ENCODE measurements at places on chromosomes 3 and 15.

- no peak overlapping the region for H3K4me3 ChIP-seq
- no peak overlapping the region for H3K27ac ChIP-seq
- H3K4me1 ChIP-seq: no peaks in the 10 kb centered on the region
- H3K36me3 ChIP-seq: no peaks in the 10 kb centered on the region
Measured at GRCh38 chr15:42100021-42100800, 5.8 kb upstream of the PLA2G4D start.

DNA sequence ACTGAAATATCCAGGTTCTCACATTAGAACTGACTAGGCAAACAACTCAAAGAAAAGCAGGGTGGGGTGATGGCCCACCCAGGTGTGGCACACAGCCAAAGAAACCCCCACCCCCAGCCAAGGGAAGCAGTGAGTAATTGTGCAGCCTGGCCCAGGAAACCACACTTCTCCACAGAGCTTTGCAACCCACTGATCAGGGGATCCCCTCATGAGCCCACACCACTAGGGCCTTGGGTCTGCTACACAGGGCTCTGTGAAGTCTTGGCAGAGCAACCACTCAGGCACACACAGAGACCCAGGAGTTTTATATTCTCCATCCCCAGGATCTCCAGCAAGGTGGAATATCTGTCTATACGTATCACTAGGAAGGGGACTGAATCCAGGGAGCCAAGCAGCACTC, 22.2 kb upstream of the TRIM42 start:
- H3K36me3 ChIP-seq: no peaks in the 10 kb centered on the region
- no peaks in the 10 kb centered on the region for H3K27me3 ChIP-seq
- H3K4me3 ChIP-seq: no peak overlapping the region
- no peak overlapping the region for H3K27ac ChIP-seq
- no peaks in the 10 kb centered on the region for H3K4me1 ChIP-seq

- no peak overlapping the region for H3K27ac ChIP-seq
- no peaks in the 10 kb centered on the region for H3K36me3 ChIP-seq
- no peak for DNase-seq
- H3K4me1 ChIP-seq: no peaks in the 10 kb centered on the region
- H3K4me3 ChIP-seq: no peak overlapping the region
- no peaks in the 10 kb centered on the region for H3K27me3 ChIP-seq
Measured at GRCh38 chr15:36590838-36591237, 11.4 kb downstream of the CDIN1 start.

- peak overlapping the region; percentile 22 for H3K27ac ChIP-seq
- no peak overlapping the region for H3K4me3 ChIP-seq
- no peaks in the 10 kb centered on the region for H3K36me3 ChIP-seq
- H3K27me3 ChIP-seq: no peaks in the 10 kb centered on the region
Measured at GRCh38 chr15:40789119-40789518, 17.8 kb upstream of the ZFYVE19 start.

DNA sequence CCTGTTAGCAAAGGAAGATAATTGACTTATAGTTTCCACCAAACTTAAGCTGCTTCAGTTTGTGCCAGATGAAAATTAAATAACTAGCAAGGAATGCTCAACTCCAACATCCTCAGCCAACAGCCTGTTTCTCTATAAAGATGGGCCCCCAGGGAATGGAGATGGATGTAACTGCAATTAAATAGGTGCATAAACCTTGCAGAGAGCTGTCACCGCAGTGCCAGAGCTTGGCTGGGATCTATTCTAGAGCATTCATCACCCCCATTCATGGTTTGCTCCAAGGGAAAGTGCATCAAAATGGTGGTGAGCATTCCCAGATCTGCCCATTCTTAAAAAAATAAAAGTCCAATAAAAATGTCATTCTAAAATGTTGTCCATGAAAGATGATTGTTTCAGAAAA, 19.7 kb upstream of the RORA start:
- no peak for DNase-seq
- no peak overlapping the region for H3K4me3 ChIP-seq
- H3K27ac ChIP-seq: no peak overlapping the region
- no peaks in the 10 kb centered on the region for H3K4me1 ChIP-seq
- no peaks in the 10 kb centered on the region for H3K27me3 ChIP-seq

- no peak overlapping the region for H3K4me3 ChIP-seq
- no peak for DNase-seq
- H3K4me1 ChIP-seq: peaks cover 9% of the 10 kb centered on the region
Measured at GRCh38 chr3:50326182-50326541, 1.9 kb downstream of the TUSC2 start.

DNA sequence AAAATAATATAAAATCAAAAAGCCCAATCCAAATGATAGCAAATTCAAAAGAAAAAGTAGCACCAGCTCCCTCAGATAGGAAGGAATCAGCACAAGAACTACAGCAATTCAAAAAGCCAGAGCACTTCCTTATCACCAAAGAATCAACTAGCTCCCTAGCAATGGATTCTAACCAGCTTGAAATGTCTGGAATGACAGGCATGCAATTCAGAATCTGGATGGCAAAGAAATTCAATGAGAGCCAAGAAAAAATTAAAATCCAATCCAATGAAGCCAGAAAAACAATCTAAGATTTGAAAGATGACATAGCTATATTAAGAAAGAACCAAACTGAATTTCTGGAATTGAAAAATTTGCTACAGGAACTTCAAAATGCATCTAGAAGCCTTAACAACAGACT, 1334.4 kb upstream of the ALCAM start:
- no peak overlapping the region for H3K27ac ChIP-seq
- DNase-seq: no peak
- H3K4me1 ChIP-seq: no peaks in the 10 kb centered on the region
- no peaks in the 10 kb centered on the region for H3K36me3 ChIP-seq

- H3K27ac ChIP-seq: no peak overlapping the region
- H3K4me3 ChIP-seq: no peak overlapping the region
- no peak for DNase-seq
- H3K4me1 ChIP-seq: no peaks in the 10 kb centered on the region
- H3K36me3 ChIP-seq: no peaks in the 10 kb centered on the region
Measured at GRCh38 chr3:120382941-120383447, 33.8 kb upstream of the LRRC58 start.

- no peak for DNase-seq
- no peak overlapping the region for H3K27ac ChIP-seq
- no peaks in the 10 kb centered on the region for H3K27me3 ChIP-seq
Measured at GRCh38 chr3:61132062-61132461, 119.2 kb downstream of the FHIT start.

DNA sequence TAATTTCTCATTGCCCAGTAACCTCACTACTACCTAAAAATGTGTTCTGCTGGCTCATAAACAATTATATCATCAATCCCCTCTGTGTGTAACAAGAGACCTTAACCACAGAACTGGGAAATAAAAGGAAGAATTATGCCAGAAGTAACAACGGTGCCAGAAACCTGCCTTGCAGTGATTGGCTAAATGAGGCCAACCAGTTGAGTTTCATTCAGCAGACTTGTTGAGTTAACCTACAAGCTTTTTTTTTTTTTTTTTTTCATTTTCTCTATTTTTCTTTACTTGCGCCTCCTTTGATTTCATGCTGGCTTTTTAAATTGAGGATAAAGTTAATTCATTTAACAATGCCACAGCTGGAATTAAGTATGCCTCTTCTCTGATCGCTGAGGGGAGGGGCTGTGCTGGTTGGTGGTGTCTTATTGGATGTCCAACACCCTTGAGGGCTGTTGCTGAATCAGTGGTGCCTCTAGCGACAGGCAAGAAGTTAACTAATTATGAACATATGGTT, 30.0 kb upstream of the GMNC start:
- H3K36me3 ChIP-seq: no peaks in the 10 kb centered on the region
- H3K27me3 ChIP-seq: no peaks in the 10 kb centered on the region
- DNase-seq: no peak
- H3K4me3 ChIP-seq: no peak overlapping the region
- no peak overlapping the region for H3K27ac ChIP-seq

DNA sequence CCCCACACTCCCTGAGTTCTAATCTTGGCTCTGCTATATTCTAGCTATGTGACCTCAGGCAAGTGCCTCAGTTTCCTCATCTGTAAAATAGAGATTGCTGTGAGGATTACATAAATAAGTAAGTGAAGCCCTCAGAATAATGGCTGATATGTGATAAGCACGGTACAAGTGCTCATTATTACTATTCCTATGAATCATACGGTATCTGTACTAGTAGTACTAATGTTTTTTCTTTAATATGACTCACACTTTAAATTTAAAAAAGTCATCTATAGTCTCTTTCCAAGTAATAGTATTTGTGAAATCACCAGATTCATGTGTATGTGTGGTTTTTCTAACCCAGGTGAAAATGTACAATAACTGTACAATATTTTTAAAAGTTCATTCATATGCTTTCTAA, 58.7 kb downstream of the CLDN11 start:
- H3K27ac ChIP-seq: no peak overlapping the region
- no peaks in the 10 kb centered on the region for H3K4me1 ChIP-seq
- no peaks in the 10 kb centered on the region for H3K27me3 ChIP-seq
- no peak overlapping the region for H3K4me3 ChIP-seq
- no peak for DNase-seq
- no peaks in the 10 kb centered on the region for H3K36me3 ChIP-seq

- H3K27me3 ChIP-seq: no peaks in the 10 kb centered on the region
- H3K4me1 ChIP-seq: no peaks in the 10 kb centered on the region
- DNase-seq: no peak
- no peak overlapping the region for H3K4me3 ChIP-seq
- no peak overlapping the region for H3K27ac ChIP-seq
Measured at GRCh38 chr15:34154725-34155204, 52.9 kb downstream of the PGBD4 start.

- no peaks in the 10 kb centered on the region for H3K36me3 ChIP-seq
- no peaks in the 10 kb centered on the region for H3K4me1 ChIP-seq
- no peak overlapping the region for H3K27ac ChIP-seq
- DNase-seq: no peak
- H3K27me3 ChIP-seq: peaks cover 4% of the 10 kb centered on the region
- no peak overlapping the region for H3K4me3 ChIP-seq
Measured at GRCh38 chr15:32642667-32643435, 1.3 kb downstream of the SCG5 start.

GRCh38 chr15:75739791-75740190, 27.1 kb upstream of the CSPG4 start:
- no peaks in the 10 kb centered on the region for H3K4me1 ChIP-seq
- H3K36me3 ChIP-seq: no peaks in the 10 kb centered on the region
- no peak overlapping the region for H3K27ac ChIP-seq
- no peaks in the 10 kb centered on the region for H3K27me3 ChIP-seq

DNA sequence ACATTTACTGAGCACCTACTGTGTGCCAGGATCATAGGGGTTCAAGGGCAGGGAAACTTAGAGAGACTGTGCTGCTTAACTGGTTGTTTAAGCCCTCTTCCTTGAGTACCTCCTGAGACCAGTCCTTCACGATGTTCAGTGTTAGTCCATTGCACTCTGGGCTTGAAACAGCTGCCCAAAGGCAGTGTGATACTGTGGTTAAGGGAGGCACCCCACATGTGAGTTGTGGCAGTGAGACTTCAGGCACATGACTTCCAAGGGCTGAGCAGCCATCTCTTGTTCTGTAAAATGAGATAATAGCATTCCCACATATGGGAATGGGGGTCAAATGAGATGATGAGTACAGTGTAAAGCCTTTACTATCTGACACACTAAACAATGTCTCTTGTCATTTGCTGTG, 75.1 kb downstream of the LINGO1 start:
- H3K4me3 ChIP-seq: no peak overlapping the region
- no peaks in the 10 kb centered on the region for H3K4me1 ChIP-seq
- no peak for DNase-seq

DNA sequence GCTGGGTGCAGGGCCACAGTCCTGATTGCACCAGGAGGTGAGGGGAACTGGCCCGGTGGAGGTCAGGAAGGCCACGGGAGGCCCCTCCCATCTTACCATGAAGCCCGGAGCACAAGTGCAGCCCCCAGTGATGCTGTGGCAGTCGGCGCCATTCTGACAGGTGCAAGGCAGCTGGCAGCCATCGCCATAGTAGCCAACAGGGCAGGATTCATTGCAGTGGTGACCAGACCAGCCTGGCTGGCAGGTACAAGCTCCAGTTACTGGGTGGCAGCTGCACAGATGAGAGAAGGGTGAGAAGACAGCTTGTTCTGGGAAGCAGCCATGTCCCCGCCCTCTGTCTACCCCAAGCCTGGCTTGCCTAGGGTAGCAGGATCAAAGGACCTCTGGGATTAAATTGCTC, 88.2 kb downstream of the RAB11A start:
- no peaks in the 10 kb centered on the region for H3K4me1 ChIP-seq
- no peak overlapping the region for H3K27ac ChIP-seq
- H3K36me3 ChIP-seq: no peaks in the 10 kb centered on the region
- no peaks in the 10 kb centered on the region for H3K27me3 ChIP-seq
- no peak overlapping the region for H3K4me3 ChIP-seq

GRCh38 chr15:81785679-81786078, 260.1 kb downstream of the MEX3B start:
- no peak overlapping the region for H3K27ac ChIP-seq
- H3K4me1 ChIP-seq: no peaks in the 10 kb centered on the region
- no peaks in the 10 kb centered on the region for H3K27me3 ChIP-seq
- H3K36me3 ChIP-seq: no peaks in the 10 kb centered on the region

DNA sequence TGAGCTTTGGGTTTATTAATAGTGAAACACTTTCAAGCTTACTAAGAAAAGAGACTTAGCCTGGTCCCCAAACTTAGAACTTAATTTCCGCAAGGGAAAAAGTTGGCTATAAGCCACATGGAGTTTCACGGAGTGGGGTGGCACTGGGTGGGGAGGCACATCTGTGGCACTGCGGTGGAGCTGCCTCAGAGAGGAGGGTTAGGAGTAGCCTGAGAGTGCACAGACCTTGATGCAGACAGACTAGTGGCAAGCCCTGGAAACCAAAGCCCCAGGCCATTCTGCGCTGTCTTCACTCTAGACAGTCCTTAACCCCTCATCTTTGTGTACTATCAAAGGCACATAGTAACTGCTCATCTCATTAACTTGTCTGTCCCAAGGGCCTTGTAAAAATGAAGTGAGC, 22.0 kb downstream of the CXCR6 start:
- no peaks in the 10 kb centered on the region for H3K4me1 ChIP-seq
- H3K27me3 ChIP-seq: no peaks in the 10 kb centered on the region
- no peak overlapping the region for H3K27ac ChIP-seq

GRCh38 chr3:195860456-195860855, 47.9 kb downstream of the TNK2 start:
- no peak for DNase-seq
- H3K27ac ChIP-seq: peak overlapping the region; percentile 64
- peaks cover 2% of the 10 kb centered on the region for H3K4me1 ChIP-seq
- H3K4me3 ChIP-seq: no peak overlapping the region
- no peaks in the 10 kb centered on the region for H3K27me3 ChIP-seq

- DNase-seq: no peak
- no peaks in the 10 kb centered on the region for H3K36me3 ChIP-seq
- H3K4me3 ChIP-seq: no peak overlapping the region
Measured at GRCh38 chr3:71345429-71346040, 238.0 kb downstream of the FOXP1 start.

GRCh38 chr15:23497710-23498111, 50.7 kb upstream of the GOLGA6L2 start:
- no peaks in the 10 kb centered on the region for H3K4me1 ChIP-seq
- peaks cover under 1% of the 10 kb centered on the region for H3K27me3 ChIP-seq
- no peak overlapping the region for H3K4me3 ChIP-seq
- DNase-seq: no peak
- no peak overlapping the region for H3K27ac ChIP-seq

DNA sequence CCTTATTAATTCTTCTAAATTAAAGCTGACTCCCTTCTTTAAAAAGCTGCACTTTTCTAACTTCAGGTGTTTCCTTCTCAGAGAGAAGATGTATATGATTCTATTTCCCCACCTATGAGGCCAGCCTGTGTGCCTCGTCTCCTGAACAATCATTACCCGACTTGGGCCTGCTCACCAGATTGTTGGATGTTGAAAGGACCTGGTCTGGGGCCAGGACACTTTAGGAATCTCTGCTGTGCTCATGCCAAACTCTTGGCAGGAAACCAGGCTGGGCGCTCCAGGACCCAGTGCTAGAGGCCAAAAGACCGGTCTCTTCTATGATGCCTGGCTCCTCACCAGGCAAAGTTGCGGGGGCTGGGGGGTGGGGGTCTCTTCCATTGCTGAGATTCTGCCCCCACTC, 16.9 kb upstream of the LRRC31 start:
- H3K4me1 ChIP-seq: no peaks in the 10 kb centered on the region
- H3K27ac ChIP-seq: no peak overlapping the region
- H3K4me3 ChIP-seq: no peak overlapping the region
- DNase-seq: peak; percentile 63
- no peaks in the 10 kb centered on the region for H3K36me3 ChIP-seq
